ENCODE measurements at places on chromosomes 1 and 21.

DNA sequence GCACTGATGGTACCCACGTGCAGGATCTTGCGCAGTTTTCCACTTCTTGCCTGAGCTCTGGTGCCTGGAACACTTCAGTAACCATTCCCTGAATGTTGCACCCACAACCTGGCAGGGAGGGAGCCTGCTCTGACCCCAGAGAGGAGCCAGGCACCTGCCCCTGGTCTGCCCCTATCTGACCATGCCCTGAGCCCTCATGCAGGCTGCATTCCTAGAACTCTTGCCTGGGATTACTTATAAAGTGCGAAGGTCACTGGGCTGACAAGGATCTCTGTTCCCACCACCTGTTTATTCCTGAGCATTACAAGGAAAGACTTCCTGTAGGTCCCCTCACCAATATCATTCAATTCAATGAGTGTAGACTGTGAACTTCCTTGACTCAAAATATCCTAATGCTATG lies 191.9 kb upstream of the FMN2 start:
- DNase-seq: no peak

DNA sequence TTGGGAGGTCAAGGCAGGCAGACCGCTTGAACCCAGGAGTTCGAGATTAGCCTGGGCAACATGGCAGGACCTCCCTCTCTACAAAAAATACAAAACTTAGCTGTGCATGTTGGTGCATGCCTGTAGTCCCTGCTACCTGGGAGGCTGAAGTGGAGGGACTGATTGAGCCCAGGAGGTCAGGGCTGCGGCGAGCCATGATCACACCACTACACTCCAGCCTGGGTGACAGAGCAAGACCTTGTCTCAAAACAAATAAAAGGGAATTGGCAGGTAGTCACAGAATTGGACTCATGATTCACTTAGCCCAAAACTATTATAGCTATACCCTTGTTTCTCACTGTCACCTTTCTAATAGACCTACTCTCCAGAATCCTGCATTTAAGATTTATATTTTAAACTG lies 5.5 kb downstream of the TADA1 start:
- no peak for DNase-seq

DNA sequence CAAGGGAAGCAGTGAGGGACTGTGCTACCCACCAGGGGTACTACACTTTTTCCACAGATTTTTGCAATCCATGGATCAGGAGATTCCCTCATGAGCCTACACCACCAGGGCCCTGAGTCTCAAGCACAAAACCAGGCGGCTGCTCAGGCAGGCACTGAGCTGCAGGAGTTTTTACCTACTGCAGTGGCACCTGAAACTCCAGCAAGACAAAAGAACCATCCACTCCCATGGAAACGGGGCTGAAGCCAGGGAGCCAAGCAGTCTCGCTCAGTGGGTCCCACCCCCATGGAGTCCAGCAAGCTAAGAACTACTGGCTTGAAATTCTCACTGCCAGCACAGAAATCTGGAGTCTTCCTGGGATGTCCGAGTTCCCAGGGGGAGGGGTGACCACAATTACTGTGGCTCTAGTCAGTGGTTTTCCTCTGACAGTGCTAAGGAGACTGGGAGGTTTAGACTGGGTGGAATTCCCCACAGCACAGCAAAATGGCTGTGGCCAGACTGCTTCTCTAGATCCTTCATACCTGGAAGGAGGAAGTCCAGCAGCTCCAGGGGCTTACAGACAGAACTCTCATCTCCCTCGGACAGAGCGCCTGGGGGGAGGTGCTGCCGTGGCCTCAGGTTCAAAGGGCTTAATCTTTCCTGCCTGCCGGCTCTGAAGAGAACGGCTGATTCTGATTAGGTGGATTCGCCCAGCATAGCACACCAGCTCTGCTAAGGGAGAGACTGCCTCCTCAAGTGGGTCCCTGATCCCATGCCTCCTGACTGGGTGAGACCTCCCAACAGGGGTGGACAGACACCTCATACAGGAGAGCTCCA lies 437.8 kb downstream of the LTN1 start:
- no peak for DNase-seq

DNA sequence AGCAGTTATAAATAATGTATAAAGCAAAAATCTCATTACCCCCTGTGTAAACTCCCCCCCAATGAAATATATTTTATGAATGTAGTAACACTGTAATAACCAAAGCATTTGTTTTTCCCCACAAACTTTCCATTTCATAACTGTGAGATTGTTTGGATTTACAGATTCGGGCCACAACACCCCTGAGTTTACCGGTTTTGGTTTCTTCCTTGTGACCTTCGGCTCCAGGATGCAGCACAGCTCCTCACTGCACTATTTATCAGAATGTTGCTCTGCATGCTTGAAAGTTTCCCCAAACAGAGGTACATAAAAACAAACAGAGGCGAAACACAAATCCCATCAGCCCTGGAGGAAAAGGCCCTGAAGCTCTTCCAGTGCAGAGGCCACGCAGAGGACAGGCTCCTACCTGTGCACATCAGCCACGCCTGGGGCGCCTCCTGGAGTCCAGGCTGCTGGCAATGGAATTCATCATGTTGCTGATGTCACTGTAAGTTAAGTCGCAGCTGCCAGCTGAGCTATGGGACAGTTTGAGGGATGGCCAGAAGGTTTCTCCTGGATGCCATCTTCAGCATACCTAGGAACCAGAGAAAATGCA lies 122.0 kb downstream of the LMO4 start:
- DNase-seq: no peak

GRCh38 chr1:53413175-53414001 lies 45.8 kb upstream of the DMRTB1 start:
- no peak for DNase-seq

- no peak for DNase-seq
These were observed 430.5 kb downstream of the MRPL39 start for GRCh38 chr21:25176637-25177412.

- no peak for DNase-seq
These were observed 5.0 kb upstream of the SH3BGRL3 start for GRCh38 chr1:26274801-26275425.

DNA sequence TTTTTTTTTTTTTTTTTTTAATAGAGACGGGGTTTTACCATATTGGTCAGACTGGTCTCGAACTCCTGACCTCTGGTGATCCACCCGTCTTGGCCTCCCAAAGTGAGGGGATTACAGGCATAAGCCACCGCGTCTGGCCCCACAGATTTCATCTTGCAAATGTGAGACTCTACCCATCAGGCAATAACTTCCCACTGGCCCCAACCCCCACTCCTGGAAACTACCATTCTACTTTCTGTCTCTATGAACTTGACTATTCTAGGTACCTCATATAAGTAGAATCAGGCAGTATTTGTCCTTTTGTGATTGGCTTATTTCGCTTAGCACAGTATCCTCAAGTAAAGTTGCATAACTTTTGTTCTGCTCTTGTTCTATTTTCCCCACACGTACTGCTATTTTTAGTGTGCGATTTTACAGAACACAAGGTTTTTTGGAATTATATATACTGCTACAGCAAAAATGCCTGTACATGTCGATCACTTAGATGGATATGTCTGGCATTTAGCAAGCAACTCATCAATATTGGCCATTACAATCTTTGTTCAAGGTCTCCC lies 40.2 kb downstream of the ECE1 start:
- no peak for DNase-seq

DNA sequence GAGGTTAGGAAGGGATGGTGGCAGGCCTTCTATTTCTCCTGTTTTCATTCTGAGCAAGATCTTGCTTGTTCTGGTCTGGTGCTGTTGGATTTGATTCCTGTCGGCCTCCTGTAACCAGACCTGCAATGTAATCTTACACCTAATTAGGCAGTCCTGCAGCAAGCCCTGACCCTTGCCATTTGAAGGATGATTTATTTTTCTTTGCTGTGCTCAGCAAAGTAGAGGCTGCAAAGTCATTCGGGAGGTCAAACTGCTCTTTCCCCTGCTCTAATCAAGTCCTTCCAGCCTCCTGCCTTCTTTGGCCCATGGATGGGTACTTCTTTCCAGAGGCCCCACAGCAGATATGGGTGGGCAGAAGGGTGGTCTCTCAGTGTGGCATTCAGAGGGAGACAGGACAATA lies 417.7 kb upstream of the USP24 start:
- no peak for DNase-seq

GRCh38 chr1:112257043-112257835 lies 138.8 kb upstream of the CTTNBP2NL start:
- DNase-seq: no peak

- no peak for DNase-seq
These were observed 8.7 kb upstream of the COL6A1 start for GRCh38 chr21:45972716-45973474.

- no peak for DNase-seq
These were observed 65.9 kb upstream of the GJA5 start for GRCh38 chr1:147826259-147826658.

GRCh38 chr1:81121306-81121705 lies 679.4 kb upstream of the ADGRL2 start:
- no peak for DNase-seq

DNA sequence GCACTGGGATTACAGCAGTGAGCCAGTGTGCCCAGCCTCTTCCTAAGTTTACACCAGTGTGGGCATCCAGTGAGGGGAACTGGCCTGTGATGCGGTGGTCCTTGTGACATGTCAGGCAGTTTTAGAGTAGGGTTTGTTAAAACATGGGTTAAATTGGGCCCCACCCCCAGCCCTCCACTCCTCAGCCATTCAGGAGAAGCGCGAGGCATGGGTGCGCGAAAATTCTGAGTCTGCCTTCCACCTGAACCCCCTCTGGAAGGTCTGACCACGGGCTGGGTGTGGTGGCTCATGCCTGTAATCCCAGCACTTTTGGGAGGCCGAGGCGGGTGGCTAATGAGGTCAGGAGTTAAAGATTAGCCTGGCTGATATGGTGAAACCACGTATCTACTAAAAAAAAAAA lies 51.7 kb downstream of the SKI start:
- no peak for DNase-seq

DNA sequence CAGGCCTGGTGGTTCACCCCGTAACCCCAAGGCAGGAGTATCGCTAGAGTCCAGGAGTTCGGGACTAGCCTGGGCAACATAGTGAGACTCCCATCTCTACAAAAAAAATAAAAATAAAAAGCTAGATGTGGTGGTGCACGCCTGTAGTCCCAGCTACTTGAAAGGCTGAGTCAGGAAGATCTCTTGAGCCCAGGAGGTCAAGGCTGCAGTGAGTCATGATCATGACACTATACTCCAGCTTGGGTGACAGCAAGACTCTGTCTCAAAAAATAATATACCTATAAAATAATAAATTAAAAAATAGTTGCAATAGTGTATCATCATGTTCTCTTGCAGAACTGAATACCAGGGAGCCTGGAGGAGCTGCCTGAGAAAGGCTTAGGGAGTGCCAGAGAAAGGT lies 19.9 kb upstream of the TMEM39B start:
- DNase-seq: no peak

GRCh38 chr1:9233241-9233941 lies 1.2 kb upstream of the H6PD start:
- DNase-seq: no peak

GRCh38 chr1:29457496-29458368 lies 221.4 kb downstream of the PTPRU start:
- DNase-seq: no peak

- DNase-seq: no peak
These were observed 14.8 kb downstream of the MGST3 start for GRCh38 chr1:165645654-165646366.
